ENCODE measurements at places on chromosomes 13 and 19. TPM values are rescaled to one million over a fixed set of nuclear protein-coding genes. Genes with fewer than 3 reads are reported as not detected.
A peak's percentile ranks its signal among the peaks of the same experiment; 100 is the strongest.

- no peak for DNase-seq
These were observed 2.1 kb upstream of the TUBA3C start for GRCh38 chr13:19183676-19184075.

ATP4B gene
- total RNA-seq: not detected

DNA sequence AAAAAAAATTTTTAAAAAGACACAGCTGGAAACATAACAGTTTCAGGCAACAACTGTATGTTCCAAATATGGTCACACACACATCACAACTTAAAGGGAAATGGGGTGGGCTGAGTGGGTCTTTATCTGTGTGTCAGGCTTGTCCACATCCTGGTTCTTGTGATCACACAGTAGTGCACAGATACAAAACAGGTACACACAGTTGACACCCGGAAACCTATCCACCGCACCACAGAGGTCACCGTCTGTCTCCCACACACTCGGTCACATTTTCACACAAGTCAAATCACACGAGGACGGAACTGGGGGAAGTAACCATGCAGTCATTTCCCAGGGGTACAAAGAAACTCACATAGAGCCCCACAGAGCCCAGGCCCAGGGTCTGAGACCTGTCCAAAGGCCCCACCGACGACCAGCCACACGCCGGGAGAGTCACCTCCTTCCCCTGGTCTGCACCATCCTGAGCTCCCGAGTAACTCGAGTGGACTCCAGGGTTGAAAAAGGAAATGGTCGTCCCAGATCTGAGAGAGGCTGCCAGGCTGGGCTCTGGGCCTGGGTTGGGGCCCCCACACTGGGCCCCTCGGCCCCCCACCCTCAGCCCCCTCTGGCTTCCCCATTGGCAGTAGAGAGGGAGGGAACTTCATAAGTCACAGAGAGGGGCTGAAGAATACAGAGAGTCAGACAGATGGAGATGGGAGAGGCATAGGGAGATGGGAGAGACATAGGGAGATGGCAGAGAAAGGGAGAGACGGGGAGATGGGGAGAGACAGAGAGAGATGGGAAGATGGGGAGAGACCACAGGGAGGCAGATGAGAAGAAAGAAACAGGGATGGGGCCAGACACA is 1.3 kb upstream of the PPAN start:
- peak; percentile 34 for DNase-seq

DNA sequence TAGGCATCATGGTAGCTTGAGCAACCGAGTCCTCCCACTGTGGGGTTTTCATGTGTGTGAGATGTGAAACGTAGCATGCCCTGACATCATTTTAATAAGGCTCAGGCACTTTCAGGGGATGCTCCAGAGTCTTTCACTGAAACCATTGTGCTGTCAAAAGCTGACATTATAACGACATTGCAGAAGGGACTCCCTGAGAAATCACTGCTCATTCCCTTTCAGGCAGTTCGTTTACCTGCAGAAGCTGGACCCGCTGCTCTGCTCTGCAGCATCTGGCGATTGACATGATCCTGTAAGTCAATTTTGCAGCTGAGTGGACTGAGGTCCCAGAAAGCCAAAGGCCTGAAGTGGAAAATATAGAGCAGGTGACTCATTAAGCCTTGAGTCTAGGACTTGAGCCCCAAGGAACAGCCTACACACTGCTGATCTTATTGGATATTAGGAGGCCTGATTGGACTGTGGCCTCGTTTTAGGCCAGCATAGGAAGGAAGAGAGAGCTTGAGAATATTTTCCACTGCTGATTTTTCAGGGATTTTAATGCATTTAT is 54.0 kb upstream of the CNMD start:
- no peak for DNase-seq

DNA sequence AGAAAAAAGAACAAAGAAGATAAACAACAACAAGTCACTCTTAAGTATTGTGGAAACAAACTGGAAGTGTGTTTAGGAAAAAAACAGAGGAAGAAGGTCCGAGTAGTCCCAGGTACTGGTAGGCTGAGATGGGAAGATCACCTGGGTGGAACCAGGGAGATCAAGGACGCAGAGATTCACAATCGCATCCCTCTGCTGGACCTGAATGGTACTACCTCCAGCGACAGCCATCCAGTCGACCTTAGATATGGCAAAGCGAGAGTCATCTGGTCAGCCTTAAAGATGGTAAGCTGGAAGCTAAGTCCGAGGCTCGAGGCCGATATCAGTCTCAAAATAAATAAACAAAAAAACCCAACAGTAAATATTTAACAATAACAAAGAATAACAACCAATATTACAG is 44.9 kb upstream of the ZNF91 start:
- DNase-seq: no peak

GNG8 gene
- total RNA-seq: not detected
